ENCODE measurements at places on chromosomes 2 and 18. TPM values are rescaled to one million over a fixed set of nuclear protein-coding genes. Genes with fewer than 3 reads are reported as not detected.
A peak's percentile ranks its signal among the peaks of the same experiment; 100 is the strongest.

DNA sequence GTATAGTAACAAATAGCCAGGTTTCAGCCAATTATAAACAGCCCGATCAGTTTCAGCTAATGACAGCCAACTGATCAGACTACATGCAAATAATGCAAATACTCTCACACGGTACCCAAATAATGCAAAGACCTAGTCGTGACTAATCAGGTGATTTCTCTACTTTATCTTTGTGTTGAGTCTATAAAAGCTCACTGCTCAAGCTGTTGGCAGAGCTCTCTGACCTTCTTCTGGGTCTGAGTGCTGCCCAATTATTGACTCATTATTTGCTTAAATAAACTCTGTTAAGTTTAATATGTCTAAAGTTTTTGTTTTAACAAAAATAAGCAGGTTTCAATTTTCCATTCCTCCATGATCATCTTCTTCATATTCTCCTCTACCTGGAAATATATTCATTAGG, 1971.7 kb downstream of the SUCLG1 start:
- H3K4me3 ChIP-seq = no peak overlapping the region
- no peaks in the 10 kb centered on the region for H3K4me1 ChIP-seq
- H3K36me3 ChIP-seq = no peaks in the 10 kb centered on the region
- no peak for DNase-seq
- no peak overlapping the region for H3K27ac ChIP-seq

DNA sequence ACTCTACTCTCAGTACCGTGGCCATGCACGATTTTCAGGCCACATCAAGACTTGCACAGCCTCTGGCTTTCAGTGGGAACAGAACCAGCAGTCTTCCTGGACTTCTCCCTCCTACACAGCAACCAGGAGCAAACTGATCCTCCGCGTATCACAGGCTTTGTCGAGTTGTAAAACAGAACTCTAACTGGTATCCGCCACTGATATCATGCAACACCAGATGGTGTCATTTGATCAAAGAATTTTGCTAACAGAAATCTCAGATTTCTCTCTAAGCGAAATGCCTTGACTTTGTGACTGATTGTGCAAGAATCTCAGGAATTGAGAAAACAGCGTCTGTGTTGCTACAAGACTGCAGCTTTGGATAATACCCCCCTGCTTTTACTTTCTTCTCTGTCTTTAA, 85.7 kb downstream of the COPS8 start:
- peak; percentile 86 for DNase-seq
- peak overlapping the region; percentile 91 for H3K27ac ChIP-seq
- H3K27me3 ChIP-seq = no peaks in the 10 kb centered on the region

The HES6 gene
- 31.7 TPM for total RNA-seq

The NDUFS1 gene
- total RNA-seq = 178 TPM

The FAM237A gene
- total RNA-seq = not detected

- H3K4me3 ChIP-seq = no peak overlapping the region
- no peak for DNase-seq
- H3K27me3 ChIP-seq = no peaks in the 10 kb centered on the region
- H3K36me3 ChIP-seq = no peaks in the 10 kb centered on the region
- H3K27ac ChIP-seq = no peak overlapping the region
Observed at GRCh38 chr2:24332791-24333540, 27.4 kb downstream of the ITSN2 start.

- no peaks in the 10 kb centered on the region for H3K4me1 ChIP-seq
- DNase-seq = no peak
- H3K4me3 ChIP-seq = no peak overlapping the region
- H3K27me3 ChIP-seq = no peaks in the 10 kb centered on the region
Observed at GRCh38 chr2:65602603-65603235, 170.3 kb upstream of the SPRED2 start.

The DUSP11 gene
- total RNA-seq = 40.4 TPM

DNA sequence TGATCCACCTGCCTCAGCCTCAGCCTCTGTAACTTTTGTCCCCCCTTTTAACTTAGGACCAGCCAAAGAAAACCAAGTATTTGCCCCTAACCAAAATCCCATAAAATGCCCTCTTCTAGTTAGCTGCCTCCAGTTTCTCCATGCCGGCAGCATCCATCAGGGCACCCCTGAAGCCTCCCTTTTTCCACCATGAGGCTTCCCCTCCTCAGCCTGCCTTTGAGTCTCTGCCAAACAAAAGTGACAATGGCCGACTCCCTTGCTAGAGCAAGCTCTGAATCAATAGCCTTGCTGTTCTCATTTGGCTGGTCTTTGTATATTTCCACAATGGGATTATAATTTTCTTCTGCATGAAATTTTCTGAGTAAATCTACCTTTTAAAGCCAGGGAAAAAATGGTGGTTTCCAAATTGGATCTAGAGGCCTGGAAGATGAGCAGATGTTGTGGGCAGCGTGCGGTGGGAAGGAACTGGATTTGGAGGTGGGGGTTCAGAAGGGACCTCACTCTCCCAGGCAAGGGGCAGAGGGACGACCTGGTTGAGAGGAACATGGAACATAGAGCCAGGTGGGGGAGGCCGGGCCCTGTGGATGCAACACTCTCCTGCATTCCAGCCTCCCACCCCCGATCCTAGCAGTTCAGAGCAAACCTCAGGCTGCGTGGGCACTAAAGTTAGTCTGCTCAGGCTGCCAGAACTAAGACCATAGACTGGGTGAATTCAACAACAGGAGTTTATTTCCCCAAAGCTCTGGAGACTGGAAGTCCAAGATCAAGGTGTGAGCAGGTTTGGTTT, 80.6 kb downstream of the HS6ST1 start:
- no peak overlapping the region for H3K27ac ChIP-seq
- no peaks in the 10 kb centered on the region for H3K27me3 ChIP-seq
- H3K4me3 ChIP-seq = no peak overlapping the region
- peak; percentile 32 for DNase-seq

The UGT1A10 gene
- not detected for total RNA-seq

DNA sequence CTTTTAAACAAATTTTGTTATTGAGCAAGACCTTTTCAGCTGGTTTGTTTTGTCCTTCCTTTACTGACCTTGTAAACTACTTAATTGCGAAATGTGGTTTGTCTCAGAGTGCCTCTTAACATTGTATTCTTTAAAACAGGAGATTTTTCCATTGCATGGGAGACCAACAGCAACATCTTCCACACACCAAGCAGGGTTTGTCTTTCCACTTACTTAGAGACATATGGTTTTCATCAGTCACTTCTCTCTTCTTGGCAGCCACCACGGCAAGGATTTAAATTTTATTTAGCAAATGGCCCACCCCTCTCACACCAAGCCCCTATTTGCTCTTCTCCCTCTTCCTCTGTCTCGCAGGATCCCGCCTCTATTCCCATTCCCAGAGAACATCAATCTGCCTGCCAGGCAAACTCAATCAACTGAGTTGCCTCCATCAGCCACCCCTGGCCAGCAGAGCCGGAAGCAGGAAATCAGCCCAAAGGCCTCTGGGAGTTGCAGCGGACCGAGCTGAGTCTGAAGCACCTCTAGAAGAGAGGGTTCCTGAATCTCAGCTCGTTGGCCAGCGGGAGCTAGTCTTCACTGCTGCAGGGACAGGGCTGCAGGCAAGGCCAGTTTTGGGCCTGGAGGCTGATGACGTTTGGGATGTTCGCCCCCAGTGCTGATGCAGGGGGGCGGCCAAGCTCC, 11.3 kb upstream of the CIB4 start:
- no peaks in the 10 kb centered on the region for H3K4me1 ChIP-seq
- H3K4me3 ChIP-seq = no peak overlapping the region
- no peaks in the 10 kb centered on the region for H3K36me3 ChIP-seq
- no peak overlapping the region for H3K27ac ChIP-seq

GRCh38 chr2:232438951-232439757, 16.8 kb upstream of the ALPI start:
- H3K4me1 ChIP-seq = peaks cover 21% of the 10 kb centered on the region
- DNase-seq = no peak
- H3K36me3 ChIP-seq = no peaks in the 10 kb centered on the region
- no peak overlapping the region for H3K4me3 ChIP-seq
- no peak overlapping the region for H3K27ac ChIP-seq

GRCh38 chr18:63930773-63931354, 18.2 kb upstream of the HMSD start:
- peaks cover 5% of the 10 kb centered on the region for H3K4me1 ChIP-seq
- no peak for DNase-seq
- no peaks in the 10 kb centered on the region for H3K36me3 ChIP-seq
- H3K4me3 ChIP-seq = no peak overlapping the region
- no peaks in the 10 kb centered on the region for H3K27me3 ChIP-seq

DNA sequence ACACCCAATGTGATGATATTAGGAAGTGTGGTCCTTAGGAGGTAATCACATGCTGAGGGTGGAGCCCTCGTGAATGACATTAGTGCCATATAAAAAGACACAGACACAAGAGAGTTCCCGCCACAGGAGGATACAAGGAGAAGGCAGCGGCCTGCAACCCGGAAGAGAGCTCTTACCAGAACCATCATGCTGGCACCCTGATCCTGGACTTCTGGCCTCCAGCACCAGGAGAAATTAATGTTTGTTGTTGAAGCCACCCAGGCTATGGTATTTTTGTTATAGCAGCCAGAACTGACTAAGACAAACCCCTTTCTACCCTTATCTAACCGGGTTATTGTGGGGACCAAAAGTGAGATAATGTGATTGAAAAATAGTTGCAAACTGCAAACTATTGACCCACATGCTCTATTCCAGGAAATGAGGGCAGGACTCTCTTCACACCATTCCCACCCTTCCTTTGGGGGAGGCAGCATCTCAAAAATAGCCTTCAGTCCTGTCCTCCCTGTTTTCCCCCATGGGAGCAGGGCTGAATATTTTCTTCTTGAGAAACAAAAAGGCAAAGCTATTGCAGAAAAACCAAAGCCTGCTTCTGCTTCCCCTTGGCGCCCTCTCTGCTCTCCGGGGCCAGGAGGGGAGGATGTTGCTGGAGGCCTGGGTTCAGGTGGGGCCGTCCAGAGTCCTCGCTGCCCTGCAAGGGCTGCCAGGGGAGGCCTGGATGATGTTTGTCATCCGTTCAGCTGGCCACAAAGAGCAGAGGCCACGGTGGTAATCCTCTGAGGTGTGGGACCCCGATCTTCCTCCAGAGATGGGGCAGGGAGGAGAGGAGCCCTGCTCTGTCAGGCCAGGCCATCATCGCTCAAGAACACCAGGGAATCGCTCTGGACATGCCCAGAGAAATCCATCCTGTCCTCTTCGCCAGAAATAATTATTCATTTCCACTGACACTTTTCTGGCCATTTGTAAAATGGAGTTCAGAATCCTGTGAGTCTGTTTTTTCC, 73.8 kb upstream of the HAAO start:
- no peak overlapping the region for H3K4me3 ChIP-seq
- H3K27me3 ChIP-seq = no peaks in the 10 kb centered on the region
- no peak for DNase-seq
- no peaks in the 10 kb centered on the region for H3K4me1 ChIP-seq
- H3K36me3 ChIP-seq = no peaks in the 10 kb centered on the region

- H3K27ac ChIP-seq = no peak overlapping the region
- DNase-seq = no peak
- no peaks in the 10 kb centered on the region for H3K27me3 ChIP-seq
- H3K4me3 ChIP-seq = no peak overlapping the region
Observed at GRCh38 chr18:36519358-36519757, 221.8 kb downstream of the FHOD3 start.

DNA sequence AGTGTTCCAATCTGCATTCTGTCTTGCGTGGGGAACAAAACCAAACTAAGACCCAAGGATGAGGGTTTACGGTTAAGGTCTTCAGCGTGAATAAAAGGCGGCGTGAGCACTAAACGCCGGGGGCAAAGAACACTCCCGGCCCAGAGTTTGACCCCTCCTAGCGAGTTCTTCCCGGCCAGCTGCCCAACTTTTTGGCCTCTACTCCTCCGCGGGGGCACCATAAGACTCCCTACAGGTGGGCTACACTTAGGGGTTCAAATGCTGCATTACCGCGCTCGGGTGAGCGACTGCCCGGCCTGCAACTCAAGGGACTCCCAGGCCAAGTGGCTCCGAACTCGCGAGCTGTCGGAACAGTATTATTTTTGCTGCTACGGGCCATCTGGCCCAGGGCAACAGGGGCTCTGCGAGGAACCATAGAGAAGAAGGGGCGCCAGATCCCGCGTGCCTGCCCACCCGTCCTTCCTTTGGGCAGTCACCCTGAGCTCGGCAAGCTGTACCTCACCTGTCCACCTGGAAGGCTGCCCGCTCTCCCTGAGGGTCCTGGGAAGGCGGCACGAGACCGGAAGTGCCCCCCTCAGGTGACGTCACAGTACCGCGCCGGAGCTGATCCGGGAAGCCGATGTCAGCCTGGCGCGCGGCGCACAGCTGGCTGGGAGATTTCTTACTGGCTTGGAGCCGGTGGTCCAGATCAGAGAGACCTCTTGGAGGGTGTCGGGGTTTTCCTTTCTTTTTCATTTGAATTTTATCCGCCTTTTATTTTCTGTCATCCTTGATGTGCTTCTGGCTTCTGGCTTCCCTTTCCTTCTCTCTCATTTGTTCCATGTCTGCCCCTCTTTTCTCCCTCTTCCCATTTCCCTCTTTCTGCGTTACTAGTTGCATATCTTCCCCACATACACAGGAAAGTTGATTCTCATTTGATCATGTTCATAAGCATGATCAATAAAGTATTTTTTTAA, at the start of gene LDAH:
TSS of gene LDAH (minus strand) at position 567 of the 956 bp plus-strand sequence. CDS start 21,638 bp downstream, outside the sequence.
- peak; percentile 89 for DNase-seq
- peak within 1 kb of the TSS; percentile 87 for H3K4me3 ChIP-seq
- peaks cover 4% of the 10 kb centered on the region for H3K36me3 ChIP-seq
- H3K4me1 ChIP-seq = no peaks in the 10 kb centered on the region
- no peaks in the 10 kb centered on the region for H3K27me3 ChIP-seq

- H3K4me3 ChIP-seq = no peak overlapping the region
- no peaks in the 10 kb centered on the region for H3K27me3 ChIP-seq
- DNase-seq = peak; percentile 45
- no peaks in the 10 kb centered on the region for H3K36me3 ChIP-seq
Observed at GRCh38 chr18:58209326-58209725, 165.3 kb downstream of the NEDD4L start.

The NGEF gene
- 9.3 TPM for total RNA-seq

The CRYBA2 gene
- not detected for total RNA-seq

The DARS1 gene
- 61.1 TPM for total RNA-seq

DNA sequence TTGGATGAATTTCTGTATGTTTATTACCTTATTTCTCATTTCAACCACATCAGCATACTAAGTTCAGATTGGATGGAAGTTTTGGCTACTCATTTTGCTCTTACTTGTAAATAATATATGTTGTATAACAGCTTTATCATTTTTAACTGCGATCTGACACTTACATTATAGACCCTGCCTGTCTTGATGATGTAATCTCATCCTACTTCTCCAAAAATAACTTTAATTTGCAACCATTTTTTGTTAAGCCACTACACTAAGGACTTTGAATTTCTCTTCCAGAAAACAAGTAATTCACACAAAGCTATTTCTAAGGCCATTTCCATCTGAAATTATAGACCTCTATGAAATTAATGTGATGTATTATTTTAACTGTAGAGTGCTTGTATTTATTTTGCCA, 240.7 kb downstream of the WDR7 start:
- no peaks in the 10 kb centered on the region for H3K27me3 ChIP-seq
- no peak for DNase-seq
- H3K4me3 ChIP-seq = no peak overlapping the region
- peaks cover 31% of the 10 kb centered on the region for H3K4me1 ChIP-seq
- no peaks in the 10 kb centered on the region for H3K36me3 ChIP-seq

The C2orf78 gene
- total RNA-seq = 0.03 TPM

The CD226 gene
- 0.39 TPM for total RNA-seq

- DNase-seq = no peak
- H3K27me3 ChIP-seq = no peaks in the 10 kb centered on the region
- H3K27ac ChIP-seq = no peak overlapping the region
- H3K4me3 ChIP-seq = no peak overlapping the region
Observed at GRCh38 chr2:151051574-151052220, 210.0 kb downstream of the RBM43 start.

All from SJSA1 (cell line).